ENCODE measurements at places on chromosomes 2 and 18. TPM values are rescaled to one million over a fixed set of nuclear protein-coding genes. Genes with fewer than 3 reads are reported as not detected.

The IAH1 gene
- 32.1 TPM for total RNA-seq

The CGREF1 gene
- 3.6 TPM for total RNA-seq

The E2F6 gene
- total RNA-seq, result 16.3 TPM

The GBX2 gene
- 0.35 TPM for total RNA-seq

The GRB14 gene
- 19.0 TPM for total RNA-seq

The ZBTB7C gene
- total RNA-seq, result 9.7 TPM
